Heart left ventricle (tissue), 16 donors: ENCODE measurements at places on chromosomes 11 and 22.

DNA sequence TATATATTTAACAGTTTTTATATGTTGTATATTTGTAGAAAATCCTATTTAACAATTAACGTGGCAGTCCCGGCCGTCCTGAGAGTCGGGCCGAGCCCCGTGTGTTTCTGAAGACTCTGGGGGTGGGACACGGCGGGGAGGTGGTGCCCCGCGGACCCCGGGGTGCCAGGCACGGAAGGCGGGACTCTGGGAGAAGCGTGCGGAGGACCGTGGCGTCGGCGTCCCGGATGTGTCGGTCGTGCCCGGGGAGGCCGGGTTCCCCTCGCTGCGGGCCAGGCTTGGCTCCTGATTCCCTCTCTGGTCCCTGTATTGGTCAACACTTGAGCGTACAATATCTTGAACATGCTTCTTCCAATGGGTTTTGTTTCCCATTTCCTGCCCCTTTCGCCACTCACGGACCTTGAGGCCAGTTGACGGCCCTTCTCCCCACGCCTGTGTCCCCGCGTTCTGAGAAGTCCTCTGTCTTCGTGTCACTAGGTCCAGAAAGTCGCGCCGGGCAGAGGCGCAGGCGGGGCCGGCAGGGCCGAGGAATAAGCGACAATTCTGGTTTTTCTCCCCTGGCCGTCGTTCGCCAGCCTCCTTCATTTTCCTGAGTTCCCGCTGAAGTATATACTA, 1076.7 kb downstream of the BRD1 start:
- no peak for DNase-seq

- DNase-seq = no peak
These were observed 14.0 kb downstream of the RAB30 start for GRCh38 chr11:83057721-83058120.

DNA sequence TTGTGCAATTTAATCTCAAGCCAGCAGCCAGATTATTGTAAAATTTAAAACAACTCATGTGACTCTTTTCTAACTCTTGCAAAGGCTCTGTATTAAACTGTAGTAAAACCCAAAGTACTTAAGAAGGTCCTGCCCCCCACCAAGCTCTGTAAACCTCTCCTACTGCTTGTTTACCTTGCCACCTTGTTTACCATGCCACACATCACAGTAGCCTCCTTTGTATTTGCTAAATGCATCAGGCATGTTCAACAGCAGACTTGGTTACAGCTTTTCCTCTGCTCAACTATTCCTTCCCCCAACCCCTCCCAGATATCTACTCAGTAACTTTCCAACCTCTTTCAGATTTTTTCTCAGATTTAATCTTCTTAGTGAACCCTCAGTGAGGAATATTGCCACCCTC, 861.6 kb downstream of the METTL15 start:
- DNase-seq = no peak

GRCh38 chr11:1131033-1131911, 26.5 kb upstream of the MUC5AC start:
- DNase-seq = peak; percentile 37

DNA sequence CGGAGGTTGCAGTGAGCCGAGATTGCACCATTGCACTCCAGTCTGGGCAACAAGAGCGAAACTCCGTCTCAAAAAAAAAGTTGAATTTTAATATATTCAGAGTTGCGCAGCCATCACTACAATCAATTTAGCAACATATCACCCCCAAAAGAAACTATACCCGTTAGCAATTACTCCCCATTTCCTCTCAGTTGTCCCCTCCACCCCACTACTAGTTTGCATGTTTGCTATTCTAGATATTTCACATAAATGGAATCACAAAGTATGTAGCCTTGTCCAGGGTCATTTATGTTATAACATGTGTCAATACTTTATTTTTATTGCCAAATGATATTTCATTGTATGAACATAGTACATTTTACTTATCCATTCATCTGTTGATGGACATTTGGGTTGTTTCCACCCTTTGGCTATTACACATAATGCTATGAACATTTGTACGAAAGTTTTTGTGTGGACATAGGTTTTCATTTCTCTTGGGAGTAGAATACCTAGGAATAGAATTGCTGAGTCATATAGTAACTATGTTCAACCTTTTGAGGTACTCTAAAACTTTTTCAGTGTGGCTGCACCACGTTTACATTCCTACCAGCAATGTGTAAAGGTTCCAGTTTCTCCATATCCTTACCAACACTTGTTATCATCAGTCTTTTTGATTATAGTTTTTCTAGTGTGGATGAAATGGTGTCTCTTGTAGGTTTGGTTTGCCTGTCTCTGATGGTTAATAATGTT, 2.2 kb downstream of the ZNF143 start:
- DNase-seq = no peak

DNA sequence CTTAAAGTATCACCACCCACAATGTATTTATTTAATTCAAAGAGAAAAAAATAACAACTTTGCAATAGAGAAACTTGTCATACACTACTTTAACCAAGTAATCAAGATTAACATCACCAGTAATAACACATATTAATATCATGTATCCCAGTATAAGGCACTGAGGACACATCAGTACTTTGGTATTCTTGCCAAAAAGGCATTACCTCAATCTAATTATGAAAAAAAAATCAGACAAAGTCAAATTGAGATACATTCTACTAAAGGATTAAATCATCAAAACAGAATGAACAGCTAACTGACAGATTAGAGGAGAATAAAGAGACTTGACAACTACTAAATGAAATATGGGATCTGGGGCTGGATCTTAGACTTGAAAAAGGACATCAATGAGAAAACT, 35.8 kb upstream of the SLC17A6 start:
- DNase-seq = no peak

DNA sequence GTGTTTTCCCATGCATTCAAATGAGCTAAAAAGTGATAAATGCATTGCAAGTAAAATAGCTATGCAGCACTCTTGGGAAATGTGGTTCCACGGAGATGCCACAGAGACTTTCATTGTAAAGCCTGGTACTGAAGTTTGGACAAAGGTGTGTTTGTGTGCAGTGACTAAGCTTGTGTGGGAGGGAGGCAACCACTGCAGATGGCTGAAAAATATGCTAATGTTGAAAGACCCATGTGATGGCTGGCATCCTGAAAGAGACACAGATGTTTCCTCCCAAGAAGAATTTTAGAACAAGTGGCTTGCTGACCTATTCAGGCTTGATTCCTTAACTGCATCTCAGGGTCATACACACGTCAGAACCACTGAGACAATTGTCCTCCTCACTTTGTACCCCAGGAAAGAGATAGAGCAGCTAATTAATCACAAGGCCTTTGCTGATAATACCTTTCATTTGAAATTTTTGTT, 73.8 kb downstream of the FAM76B start:
- no peak for DNase-seq
